ENCODE measurements at places on chromosomes 13 and 19.

DNA sequence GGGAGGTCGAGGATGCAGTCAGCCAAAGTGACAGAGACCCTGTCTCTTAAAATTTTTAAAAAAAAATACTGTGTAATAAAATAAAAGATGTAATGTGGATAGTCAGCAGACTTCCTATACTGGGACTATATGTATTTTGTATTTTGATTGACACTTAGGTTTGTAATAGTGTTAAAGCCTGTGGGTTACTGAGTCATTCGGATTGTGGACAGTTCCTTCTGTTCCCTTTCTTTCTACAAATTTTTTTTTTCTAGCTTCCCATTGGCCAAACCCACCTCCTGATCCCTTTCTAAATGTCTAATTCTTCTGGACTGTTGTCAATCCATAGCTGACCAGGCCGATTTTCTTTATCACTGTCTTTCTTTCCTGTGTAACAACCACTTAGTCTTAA is 108.0 kb downstream of the DNAJC3 start:
- peak; percentile 78 for DNase-seq

GRCh38 chr19:35178701-35179100 is 24.2 kb downstream of the FXYD5 start:
- no peak for DNase-seq

GRCh38 chr19:39139971-39140453 is 14.4 kb downstream of the PAK4 start:
- no peak for DNase-seq

GRCh38 chr13:49635599-49636433 is 7.5 kb downstream of the ARL11 start:
- DNase-seq: peak; percentile 91

GRCh38 chr19:3732108-3732507 is 23.9 kb downstream of the TJP3 start:
- no peak for DNase-seq

DNA sequence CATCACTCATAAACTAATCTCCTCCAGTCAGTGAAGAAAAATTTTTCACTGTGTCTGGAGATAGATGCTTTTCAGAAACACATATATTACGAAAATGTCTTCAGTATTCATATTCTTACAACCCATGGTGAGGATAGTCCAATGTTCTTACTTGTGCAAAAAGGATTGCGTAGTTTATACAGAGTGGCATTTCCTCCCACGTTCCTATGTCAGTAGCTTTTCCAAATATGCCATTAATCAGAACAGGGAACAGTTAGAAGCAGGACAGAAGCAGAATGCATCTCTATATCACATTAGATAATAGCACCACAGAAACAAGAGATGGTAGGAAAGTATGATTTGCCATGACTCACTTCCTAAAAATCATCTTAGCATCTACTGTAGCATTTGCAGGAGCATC is 282.9 kb downstream of the SLITRK5 start:
- no peak for DNase-seq

GRCh38 chr19:10648360-10648759 is 5.8 kb upstream of the ILF3 start:
- no peak for DNase-seq

GRCh38 chr13:105345730-105346129 is 1189.7 kb downstream of the EFNB2 start:
- no peak for DNase-seq

GRCh38 chr13:105201351-105201750 is 1334.1 kb downstream of the EFNB2 start:
- no peak for DNase-seq

- no peak for DNase-seq
Measured at GRCh38 chr19:10681658-10682057, 19.6 kb upstream of the QTRT1 start.

GRCh38 chr13:99980201-99980823 is 1.3 kb upstream of the ZIC2 start:
- peak; percentile 71 for DNase-seq

- DNase-seq: peak; percentile 54
Measured at GRCh38 chr13:28100150-28101121, at the start of gene FLT3. Gene FLT3 (minus strand): TSS chr13:28100576. CDS start chr13:28100510, 66 bp downstream.

- no peak for DNase-seq
Measured at GRCh38 chr13:105956921-105957320, 578.5 kb downstream of the EFNB2 start.

DNA sequence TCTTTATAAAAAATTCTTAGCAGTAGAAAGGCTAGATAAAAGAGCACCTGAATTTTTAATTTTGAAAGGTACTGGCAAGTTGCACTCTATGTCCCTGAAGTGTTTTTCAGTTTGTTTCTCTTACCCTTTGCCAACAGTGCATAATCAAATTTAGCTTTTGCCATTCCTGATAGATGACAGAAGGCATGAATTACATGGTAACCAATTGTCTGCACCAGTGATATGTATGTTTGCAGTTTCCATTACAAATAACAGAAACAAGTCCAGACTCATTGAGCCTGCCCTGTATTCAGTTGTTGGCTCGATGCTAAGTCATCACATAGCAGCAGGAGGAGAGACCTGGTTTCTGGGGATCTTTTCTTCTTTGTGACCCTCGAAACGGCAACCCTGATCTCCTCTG is 309.8 kb downstream of the DNAJC15 start:
- no peak for DNase-seq

DNA sequence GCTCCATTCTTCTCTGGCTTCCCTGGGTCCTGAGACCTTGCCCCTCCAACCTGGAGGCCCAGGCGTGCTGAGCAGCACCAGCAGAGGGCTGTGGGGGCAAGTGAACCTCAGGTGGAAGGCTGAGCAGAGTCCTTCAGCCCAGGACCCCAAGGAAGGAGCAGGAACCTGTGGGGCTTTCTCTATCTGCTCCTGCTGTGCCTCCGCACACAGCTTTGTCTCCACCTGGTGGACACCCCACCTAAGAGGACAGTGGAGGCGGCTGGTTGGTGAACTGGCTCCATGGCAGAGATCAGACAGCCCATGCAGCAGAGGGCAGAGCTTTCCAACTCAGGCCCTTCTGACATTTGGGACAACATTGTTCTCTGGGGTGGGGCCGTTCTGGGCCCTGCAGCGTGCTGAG is 19.7 kb downstream of the ZFR2 start:
- peak; percentile 28 for DNase-seq

GRCh38 chr13:100565286-100565685 is 23.3 kb downstream of the GGACT start:
- DNase-seq: no peak

- DNase-seq: no peak
Measured at GRCh38 chr19:33390908-33391630, 17.6 kb downstream of the CEBPG start.

DNA sequence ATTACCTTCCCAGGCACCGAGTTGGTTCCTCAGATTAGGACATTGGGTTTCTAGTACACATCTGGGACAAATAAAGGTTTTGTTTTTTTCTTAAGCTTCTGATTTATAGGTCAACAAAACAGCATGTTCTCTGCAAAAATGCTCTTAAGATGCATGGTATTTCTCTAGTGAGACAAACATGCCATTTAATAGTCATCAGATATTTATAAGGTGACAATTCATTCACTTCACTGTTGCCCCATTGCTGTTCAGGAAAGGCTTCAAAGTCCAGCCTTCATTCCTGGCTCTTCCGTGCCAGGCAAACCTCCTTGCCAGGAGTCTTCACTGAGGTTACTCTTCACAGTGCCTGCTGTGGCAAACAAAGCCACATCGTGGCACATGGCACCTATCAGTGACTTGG is 156.3 kb upstream of the FNDC3A start:
- DNase-seq: no peak

DNA sequence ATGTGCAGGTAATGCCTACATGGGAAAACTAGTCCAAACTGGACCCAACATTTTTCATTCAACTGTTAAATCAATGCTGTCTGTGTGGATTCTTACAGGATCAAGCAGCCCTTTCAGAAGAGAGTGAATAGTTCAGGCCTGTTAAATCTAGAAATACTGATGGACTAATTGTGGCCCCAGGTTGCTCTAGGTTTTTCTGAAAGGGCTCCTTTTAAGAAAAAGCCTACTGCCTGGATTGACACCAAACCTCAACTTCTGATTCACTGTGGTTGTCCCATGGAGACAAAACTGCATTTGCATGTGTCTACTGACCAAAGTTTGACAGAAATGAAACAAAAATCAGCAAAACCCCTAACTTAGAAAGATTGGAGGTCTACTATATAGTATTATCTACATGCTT is 437.0 kb downstream of the KLF12 start:
- no peak for DNase-seq

DNA sequence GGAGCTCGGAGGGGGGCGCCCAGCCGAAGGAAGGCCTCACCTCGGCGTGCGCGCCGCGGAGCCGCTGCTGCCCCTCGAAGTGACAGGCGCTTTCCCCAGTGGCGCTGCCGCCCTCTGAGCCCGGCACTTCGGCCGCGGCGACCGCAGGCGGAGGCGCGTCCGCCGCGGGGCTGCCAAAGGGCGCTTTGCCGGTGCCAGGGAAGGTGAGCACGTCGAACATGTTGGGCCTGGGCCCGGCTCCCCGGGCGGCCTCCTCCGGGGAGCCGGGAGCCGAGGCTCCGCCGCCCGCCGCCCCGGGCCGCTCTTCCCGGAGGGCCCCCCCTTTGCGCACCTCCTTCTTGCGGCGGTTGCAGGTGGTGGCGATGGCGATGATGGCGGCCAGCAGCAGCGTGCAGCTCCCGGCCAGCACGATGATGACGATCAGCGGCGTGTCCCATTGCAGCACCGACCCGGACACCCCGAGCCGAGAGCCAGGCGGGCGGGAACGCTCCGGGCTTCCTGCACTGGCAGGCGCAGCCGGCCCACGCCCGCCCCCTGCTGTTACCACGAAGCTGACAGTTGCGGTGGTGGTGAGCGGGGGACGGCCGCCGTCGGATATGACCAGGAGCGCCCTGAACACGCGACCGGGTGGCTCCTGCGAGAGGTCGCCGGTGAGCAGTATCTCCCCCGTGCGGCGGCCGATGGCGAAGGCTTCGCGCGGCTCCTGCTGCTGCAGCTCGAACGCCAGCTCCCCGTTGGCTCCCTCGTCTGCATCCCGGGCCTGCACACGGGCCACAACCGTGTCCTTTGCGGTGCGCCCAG is 2.5 kb downstream of the PCDH8 start:
- peak; percentile 14 for DNase-seq

GRCh38 chr13:52749419-52749818 is 9.8 kb upstream of the CNMD start:
- DNase-seq: no peak

DNA sequence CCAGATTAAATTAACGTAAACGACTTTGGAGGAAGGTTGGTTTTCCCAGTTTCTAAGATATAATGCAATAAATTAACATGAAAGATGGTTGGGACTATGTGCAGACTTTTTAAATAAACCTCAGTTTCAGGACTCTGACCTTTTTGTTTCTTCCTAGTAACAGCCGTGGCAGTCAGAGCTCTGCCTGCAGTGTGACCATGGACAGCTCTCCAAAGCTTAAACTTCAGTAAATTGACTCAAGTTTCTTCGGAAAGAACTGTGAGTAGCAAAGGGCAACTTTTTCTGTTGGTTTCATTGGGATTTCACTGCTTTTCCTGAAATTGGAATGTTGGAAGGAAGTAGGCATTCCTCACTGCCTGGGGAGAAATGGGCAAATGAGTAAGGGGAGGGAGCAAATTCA is 4.1 kb downstream of the USP29 start:
- DNase-seq: peak; percentile 2

DNA sequence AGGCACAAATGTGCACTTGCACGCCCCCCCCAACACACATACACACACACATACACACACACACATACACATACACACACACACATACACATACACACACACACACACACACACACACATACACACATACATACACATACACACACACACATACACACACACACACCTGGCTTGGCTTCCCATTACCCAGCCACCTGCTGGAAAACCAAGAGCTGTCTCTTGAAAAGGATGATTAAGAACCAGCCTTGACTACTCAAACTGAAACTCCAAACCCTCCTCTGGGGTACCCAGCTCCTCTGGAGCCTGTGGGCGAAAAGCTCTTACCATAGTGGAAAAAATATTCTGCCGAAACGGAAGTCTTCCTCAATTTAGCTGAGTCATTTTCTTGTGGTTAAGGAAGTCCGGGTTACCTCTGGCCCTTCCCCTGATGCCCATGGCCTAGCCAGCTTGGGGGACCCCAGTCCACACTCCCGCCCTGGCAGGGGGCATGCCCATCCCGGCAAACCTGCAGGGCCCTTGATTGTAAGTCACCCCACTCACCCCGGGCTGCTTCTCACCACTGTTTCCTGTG is 21.9 kb downstream of the CEBPA start:
- no peak for DNase-seq

DNA sequence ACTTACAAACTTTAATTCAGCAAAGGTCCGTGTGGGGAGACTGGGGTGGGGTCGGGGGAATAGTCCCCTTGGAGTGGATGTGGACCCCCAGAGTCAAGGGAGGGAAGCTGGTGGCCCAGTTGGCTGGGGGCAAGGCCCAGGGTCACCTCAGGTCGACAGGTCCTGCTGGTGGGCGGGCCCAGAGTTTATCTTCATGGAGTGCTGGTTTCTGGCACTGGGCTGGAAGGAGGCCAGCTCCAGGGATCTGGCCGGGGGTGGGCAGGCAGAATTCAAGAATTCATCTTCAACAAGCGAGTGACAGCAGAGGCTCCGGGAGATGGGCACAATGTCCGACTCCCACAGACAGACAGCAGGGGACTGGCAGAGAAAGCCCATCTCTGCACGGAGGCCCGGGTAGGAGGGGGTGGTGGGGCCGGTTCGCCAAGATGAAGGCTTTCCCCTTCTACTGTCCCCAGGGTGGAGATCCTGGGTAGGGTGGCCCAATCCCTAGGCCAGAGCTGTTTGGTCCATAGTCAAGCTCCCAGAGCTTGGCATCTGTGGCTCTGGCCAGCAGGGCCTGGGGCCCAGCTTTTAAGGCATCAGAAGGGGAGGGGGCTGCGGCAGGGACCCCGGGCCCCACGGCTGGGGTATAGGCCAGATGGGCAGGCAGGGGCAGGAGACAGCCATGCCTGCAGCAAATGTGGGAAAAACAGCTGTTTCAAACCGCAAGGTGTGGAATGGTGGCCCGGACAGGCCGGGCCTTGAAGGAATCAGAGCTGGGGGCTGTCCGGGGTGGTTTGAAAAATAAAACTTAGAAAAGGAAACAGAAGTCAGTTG is 622 bp upstream of the FDX2 start:
- DNase-seq: no peak

GRCh38 chr13:106423530-106423929 is 111.9 kb downstream of the EFNB2 start:
- DNase-seq: no peak

GRCh38 chr13:57582032-57582431 is 49.5 kb upstream of the PCDH17 start:
- DNase-seq: no peak

- peak; percentile 37 for DNase-seq
Measured at GRCh38 chr19:5171711-5172110, 168.9 kb downstream of the PTPRS start.

GRCh38 chr19:5696196-5697021 is 6.3 kb downstream of the RPL36 start:
- DNase-seq: no peak

- no peak for DNase-seq
Measured at GRCh38 chr19:32614916-32615315, 33.9 kb downstream of the PDCD5 start.

GRCh38 chr13:100689191-100689590 is 14.6 kb upstream of the TMTC4 start:
- no peak for DNase-seq

DNA sequence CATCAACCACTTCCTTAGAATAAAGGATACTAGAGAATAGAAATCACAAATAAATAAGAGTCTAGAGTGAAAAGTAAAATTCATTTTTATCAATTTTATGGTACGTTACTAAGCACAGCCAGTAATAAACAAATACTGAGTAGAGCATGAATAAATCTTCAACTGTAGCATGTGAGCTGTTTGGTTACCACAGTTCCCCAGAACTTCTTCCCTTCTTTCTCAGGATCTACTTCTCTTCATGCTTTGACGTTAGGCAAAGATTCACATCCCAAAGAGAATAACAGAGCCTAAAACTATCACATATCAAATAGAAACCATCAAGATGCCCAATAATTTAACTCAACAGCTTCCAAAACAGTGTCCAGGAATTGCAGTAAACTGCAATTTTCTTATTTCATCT is 7.4 kb downstream of the RUBCNL start:
- DNase-seq: no peak
